ENCODE measurements at places on chromosomes 1 and 21. TPM values are rescaled to one million over a fixed set of nuclear protein-coding genes. Genes with fewer than 3 reads are reported as not detected.

Gene SYPL2
- total RNA-seq = not detected

Gene CYP4X1
- not detected for total RNA-seq

Gene TSPEAR
- not detected for total RNA-seq

Gene TBX15
- total RNA-seq = not detected

Gene IRF2BP2
- 186 TPM for total RNA-seq

DNA sequence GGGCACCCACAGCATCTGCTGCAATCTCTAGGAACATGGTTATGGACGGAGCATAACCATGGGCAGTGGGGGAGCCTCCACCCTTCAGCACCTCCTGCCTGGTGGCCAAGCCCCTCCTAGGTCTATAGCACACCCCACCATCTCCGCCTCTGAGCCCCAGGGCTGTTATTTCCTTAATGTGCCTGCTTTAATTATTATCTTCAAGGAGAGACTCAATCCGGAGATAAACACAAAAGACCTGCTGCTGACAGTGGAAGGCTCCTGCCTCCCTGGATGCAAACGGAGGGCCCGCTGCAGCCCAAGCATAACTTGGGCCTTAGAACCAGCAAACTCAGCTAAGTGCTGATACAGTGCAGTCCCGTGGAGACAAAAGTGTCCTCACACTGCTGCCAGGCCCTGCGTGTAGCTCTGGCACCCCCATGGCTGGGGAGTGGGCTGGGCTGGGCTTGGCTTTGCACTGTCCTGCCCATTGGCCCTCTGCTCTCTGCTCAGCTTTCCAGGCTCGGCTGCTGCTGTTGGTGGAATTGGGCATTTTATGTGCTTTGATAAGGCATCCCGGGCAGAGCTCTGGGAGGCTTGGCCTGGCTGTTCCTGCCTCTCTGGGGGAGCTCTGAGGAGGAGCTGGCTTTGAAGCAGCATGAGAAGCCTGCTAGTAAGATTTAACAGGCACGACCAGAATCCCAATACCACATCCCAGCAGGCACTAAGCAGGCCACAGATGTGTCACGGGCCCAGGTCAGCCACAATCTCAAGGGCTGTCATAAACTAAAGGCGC is 620.2 kb downstream of the PTPRU start:
- no peak for DNase-seq

DNA sequence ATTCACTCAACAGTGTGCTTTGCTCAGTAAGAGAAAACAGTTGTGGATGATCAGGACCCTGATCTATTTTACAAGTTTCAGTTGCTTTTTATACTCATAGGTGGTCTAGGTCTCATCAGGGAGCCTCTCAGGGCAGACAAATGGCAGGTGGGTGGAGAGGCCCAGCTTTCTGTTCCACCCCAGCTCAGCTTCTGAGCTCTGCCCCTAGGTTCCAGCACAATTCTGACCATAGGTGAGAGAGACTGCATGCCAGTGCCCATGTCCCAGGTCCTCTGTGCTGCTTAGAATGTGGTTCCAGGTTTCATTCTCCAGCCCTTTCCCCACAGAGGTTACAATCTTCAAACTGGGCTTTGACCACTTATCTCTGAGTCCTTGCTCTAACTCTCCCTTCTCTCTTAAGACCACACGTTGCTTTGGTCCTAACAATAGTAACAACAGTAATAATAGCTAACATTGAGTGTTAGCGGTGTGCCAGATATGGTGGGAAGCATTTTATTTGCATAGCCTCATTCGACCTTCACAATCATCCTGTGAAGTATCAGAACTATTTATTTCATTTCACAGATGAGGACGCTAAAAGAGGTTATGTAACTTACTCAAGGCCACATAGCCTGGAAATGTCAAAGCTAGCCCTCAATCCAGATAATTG is 19.6 kb upstream of the DUSP10 start:
- no peak for DNase-seq

DNA sequence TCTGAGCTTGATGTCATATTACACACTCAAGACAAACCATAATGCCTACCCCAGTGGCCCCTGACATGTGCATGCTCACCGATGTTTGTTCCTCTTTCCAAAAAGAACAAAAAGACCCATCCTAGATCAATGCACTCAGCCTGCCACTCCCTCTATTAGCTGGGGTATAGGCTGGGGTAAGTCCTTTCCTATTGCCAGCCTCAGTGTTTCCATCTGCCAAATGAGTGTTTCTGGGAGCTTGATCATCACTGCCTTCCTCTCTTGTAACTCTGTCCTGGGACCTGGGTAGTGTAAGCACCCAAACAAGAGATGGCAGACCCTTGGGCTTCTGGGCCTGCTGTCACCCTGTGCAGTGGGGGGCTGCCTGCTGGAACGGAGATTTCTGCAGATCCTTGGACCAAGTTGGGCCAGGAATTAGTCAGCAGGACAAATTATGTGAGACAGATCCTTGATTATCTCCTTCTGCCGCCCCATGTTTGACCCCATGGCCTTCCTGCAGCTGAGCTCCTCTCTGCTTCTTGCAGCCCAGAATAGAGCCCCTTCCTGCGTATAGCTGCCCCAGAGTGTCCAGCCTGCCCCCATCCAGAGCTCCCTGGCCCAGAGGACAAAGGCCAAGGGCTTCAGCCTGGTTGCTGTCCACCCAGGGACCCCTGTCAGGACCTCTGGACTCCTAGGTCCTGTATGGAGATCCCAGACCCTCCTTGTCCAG is 31.5 kb upstream of the LRP8 start:
- no peak for DNase-seq

DNA sequence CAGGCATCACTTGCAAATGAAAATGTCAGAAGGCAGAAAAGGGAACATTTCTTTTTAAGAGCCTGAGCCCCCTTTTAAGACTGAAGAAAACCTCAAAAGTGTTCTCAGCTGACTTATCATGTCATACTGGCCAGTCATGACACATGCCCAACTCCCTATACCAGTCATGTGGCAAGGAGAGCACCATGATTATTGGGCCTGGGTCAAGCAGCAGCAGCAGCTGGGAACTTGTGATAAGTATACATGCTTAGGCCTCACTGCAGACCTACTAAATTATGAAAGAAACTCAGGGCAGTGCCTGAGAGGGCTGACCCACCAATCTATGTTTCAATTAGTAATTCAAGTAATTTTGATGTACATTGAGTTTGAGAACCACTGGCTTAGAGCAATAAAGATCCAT is 8.6 kb downstream of the RO60 start:
- no peak for DNase-seq

DNA sequence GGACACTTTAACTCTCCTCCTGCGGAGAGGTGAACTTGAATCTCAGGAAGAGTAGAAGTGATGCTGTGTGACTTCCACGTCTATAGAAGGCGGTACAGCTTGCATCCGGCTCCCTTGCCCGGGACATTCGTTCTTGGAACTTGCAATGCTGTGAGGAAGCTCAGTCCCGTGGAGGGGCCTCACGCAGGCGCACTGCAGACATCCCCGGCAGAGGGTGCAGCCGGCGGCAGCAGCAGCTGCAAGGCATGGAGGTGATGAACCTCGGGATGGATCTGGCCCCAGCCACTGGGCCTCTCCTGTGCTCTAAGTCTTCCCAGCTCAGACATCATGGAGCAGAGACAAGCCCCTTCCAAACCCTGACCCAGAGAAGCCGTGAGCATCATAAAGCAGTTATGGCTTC is 61.8 kb upstream of the SOD1 start:
- DNase-seq = no peak

DNA sequence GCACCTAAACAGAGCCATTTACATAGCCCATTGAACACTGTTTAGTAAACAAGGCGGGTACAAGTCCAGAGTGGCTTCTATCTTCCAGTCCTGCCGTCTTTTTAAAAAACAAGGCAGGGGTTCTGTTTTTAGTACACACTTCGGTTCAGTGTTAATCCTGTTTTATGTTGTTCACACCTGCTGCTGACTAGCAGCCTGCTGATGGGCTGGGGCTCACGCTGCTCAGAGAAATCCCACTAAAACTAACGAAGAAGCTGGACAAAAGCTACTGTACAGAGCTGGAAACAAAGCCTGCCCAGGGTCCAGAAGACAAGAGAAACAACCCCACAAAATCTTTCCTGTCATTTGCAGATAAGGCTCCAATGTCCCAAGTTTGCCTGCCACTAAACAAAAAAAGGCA is 13.2 kb downstream of the ESRRG start:
- DNase-seq = no peak

- no peak for DNase-seq
Observed at GRCh38 chr1:20184481-20184900, 1.4 kb upstream of the UBXN10 start.

- DNase-seq = no peak
Observed at GRCh38 chr1:78093560-78093959, 47.8 kb downstream of the GIPC2 start.

DNA sequence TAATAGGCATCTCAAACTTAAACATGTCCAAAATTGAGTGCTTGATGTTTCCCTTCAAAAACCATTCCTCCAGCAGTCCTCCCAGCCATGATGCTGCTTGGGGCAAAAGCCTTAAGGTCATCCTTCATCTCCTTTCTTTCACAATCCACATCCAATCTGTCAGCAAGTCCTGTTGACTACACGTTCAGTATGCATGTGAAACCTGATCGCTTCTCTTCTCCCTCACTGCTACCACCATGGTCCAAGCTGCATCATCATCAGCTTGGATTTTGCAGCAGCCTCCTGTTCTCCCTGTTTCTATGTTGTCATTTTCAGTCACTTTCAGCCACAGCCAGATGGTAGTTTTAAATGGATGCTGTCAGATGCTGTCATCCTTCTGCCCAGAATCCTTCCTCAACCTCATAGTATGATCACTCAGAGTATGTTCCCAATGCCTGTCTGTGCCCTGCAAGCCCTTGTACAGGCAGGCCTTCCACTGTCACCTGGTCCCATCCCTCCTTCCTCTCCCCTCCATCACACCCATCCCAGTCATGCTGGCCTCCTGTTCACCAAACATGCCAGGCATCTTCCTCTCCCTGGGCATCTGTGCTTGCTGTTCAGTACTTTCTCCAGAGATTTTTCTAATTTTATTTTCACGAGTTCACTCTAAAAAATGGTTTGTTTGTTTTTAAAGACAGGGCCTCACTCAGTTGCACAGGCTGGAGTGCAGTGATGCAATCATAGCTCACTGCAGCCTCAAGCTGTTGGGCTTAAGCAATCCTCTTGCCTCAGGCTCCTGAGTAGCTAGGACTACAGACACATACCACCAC is 66.0 kb downstream of the SYDE2 start:
- no peak for DNase-seq

Data from natural killer cell (primary cell).